ENCODE measurements at places on chromosomes 16 and 17. TPM values are rescaled to one million over a fixed set of nuclear protein-coding genes. Genes with fewer than 3 reads are reported as not detected.

Gene TBC1D28
- not detected for total RNA-seq

Gene GINS2
- total RNA-seq: 0.17 TPM

GRCh38 chr16:78664811-78665772 is 565.6 kb downstream of the WWOX start:
- no peak for DNase-seq

DNA sequence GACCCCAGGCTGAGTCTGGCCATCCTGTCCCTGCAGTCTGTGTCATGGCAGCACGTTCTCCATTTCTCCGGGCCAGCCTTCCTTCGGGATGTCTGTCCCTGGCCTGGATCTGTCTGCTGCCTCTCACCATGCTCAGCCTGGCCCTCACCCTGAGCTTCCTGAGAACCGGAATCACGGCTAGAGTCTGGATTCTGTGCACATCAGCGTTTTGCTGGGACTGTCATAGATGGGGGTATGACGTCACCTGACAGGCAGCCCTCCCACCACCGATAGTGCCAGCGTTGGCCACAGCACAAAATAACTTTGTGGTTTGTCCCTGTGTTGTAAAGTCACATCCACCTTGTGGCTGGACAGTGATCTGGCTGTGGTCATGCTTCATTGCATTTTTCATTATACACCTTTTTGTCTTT is 59.2 kb downstream of the B9D1 start:
- DNase-seq: no peak

DNA sequence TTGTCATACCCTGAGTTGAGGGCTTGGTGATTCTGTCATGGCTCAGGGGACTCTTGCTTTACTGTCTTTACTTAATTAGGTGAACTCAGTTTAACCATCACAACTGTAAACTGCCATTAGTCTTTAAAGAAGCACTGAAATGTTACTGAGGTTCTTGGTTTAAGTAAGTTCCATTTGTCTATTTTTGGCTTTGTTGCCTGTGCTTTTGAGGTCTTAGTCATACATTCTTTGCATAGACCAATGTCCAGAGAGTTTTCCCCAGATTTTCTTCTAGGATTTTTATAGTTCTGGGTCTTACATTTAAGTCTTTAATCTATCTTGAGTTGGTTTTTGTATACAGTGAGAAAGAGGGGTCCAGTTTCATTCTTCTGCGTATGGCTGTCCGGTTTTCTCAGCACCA is 137.5 kb downstream of the SOCS1 start:
- no peak for DNase-seq

DNA sequence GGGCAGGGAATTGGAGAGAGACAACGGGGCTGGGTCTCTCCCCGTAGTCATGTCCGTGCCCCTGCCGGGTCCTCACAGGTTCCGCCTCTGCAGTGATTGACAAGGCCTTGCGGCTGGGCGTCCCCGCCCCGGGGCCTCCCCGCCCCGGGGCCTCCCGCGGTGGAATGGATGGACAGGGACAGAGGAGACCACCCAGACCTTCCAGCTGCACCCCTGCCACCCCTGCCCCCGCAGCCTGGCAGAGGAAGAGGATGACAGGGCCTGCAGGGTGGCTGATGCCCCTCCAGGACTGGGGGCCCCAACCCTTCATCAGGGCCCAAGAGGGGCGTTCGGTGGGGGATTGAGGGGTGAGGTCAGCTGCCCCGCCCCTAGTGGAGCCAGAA is 216.4 kb upstream of the CIBAR2 start:
- DNase-seq: no peak

DNA sequence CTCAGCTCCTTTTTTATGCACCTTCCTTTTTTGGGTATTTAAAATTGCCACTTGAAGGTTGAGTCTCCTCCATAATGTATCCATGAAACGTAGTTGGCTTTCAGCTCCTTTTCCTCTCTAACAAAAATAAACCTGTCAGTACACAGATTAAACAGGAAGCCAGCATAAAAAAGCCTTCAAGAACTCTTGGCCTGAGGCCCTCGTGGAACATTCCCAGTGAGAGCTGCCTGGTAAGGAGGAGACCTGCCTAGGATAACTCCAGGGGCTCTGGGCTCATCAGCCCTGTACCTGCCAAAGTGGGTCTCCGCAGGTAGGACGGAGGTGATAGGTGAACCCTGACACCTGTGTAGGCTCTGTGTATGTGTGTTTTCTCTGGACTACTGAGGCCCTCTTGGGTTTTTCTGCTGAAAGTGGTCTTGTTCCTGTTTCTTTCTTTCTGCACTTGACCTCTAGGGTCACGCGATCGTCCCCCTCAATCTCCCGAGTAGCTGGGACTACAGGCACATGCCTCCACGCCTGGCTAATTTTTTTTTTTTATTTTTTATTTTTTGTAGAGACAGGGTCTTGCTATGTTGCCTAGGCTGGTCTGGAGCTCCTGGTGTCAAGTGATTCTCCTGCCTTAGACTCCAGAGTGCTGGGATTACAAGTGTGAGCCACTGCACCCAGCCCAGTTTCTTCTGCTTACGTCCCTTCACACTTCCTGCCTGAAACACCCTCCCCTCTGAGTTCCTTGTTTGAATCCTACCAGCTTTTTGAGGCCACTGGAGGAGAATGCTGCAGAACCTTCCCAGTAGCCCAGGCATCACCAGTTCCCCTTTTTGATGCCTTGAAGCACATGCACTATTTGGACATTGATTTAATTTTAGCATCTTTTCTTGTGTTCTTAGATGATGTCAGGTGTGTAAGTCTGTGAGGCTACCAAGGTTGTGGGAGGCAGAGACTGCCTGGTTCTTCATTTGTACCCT is 9.8 kb downstream of the PGS1 start:
- no peak for DNase-seq

- no peak for DNase-seq
These were observed 577 bp upstream of the HS3ST2 start for GRCh38 chr16:22813223-22813947.
